Tibial artery (tissue), 4 donors: ENCODE measurements at places on chromosomes 6 and 20.

GRCh38 chr6:151285122-151285521 is 45.4 kb downstream of the AKAP12 start:
- no peak for DNase-seq

- DNase-seq, result no peak
These were observed 80.0 kb downstream of the EPB41L2 start for GRCh38 chr6:130982941-130983456.

DNA sequence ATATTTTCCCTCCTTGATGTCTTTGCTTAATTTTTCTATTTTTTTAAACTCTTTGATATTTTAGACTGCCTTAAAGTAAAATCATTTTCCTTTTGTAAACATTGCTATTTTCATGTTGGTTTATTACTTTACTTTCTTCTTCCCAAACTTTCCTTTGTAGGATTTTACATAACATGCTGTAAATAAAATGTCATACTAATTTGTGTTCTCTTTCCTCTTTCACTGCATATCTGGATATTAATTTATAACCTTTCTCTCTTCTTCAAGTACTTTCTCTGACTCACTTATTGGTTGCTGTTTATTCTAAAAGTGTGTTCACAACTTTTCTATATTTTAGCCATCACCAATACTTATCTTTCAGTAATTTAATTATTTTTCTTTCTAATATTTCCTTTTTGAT is 9.3 kb upstream of the POM121L2 start:
- DNase-seq, result no peak

GRCh38 chr6:144297511-144298100 is 12.5 kb downstream of the UTRN start:
- no peak for DNase-seq

DNA sequence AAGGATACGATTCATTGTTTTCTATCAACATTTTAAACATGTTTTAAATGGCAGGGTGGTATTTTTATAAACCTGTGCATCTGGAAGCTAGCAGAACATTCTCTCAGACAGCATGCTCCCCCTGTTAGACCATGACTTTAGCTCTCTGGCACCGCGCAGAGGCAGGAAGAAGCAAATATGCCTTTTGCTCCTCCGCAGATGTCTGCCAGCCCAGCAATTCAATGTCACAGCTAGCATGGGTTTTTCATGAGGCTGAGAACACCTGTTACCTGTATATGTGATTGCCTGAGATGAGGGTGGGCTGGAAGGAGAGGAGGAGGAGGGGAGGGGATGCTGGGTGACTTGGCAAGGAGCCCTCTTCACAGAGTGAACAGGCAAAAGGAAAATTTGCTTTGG is 6.7 kb downstream of the MTCH1 start:
- no peak for DNase-seq

DNA sequence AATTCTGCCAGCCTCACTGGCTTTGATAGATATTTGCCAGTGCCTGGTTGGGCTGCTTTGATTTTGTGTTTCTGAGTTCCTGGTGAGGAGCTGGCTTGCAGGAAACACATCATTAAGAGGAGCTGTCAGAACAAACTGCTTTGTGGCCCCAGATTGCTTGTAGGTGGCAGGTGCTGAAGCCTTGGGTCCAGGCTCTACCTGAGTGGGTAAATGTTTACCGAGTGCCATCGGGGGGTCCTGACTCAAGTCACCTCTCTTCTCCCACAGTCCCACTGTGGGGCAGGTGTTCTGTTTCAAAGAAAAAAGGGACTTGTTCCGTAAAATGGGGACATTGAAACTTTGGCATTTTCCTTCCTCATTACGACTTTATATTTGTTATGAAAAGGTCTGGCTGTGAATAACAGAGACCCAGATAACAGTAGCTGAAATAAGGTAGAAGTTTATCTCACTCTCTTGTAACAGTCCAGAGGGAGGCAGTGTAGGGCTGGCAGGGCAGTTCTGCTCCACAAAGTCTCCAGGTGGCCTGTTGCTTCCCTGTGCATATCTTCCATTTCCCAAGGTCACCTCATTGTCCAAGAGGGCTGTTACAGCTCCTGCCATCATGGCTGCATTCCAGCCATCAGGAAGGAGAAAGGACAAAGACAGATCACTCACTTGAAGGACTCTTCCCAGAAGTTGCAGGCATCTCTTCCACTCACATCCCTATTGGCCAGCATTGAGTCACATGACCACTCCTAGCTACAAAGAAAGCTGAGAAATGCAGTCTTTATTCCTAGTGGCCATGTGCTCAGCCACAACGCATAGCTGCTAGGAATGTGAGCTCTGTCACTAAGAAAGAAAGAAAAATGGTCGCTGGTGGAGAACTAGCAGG is 149.9 kb upstream of the KCNG1 start:
- no peak for DNase-seq

DNA sequence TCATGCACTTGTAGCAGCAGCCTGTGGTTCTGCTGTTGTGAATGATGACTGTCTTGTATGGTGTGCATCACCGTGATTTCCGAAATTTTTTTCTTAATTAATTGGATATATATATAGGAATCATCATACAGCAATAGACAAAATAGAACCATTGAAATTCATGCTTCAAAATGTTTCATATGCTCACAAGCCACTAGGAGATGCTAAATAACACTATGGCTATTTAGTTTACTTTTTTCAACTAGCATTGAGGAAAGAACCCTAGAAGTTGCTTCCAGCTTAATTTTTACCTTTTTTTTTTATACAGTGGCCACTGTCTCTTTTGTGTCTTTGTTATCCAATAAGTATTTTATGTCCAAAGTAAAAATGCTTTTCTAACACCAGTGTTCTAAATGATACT is 485.4 kb downstream of the CDKAL1 start:
- DNase-seq, result no peak

DNA sequence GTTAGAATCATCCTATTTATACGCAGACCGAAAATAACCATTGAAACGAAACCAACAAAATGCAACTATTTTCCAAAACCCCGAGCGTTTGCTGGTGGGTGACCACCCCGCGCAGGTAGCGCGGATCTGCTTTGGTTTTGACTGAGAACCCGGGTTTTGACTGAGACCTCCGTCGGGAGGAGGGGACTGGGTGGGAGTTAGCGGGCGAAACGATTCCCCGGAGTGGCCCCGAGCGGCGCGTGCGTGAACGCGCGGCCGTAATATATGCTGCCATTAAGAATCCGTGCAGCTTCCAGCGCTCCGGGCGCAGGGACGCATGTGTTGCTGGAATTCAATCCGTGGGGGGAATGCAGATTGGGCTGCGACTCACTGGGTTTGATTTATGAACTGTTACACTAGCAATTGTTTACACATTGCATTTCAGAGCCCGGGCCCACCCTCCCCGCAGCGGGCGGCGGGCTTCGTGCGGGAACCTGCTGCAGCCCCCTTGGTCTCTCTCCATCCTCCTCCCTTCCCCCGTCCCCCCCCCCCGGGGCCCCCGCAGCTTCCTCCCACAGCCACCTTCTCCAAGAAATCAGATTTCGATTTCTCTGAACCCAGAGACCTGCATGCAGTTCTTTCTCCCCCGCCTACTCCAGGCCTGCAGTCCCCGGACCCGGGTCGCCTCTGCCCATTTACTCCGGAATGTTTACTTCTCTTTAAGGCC is 9.9 kb downstream of the NRN1 start:
- no peak for DNase-seq

- DNase-seq, result no peak
These were observed 60.6 kb downstream of the ADTRP start for GRCh38 chr6:11718031-11718430.

- DNase-seq, result no peak
These were observed 56.4 kb upstream of the PTGIS start for GRCh38 chr20:49624317-49624716.

GRCh38 chr6:7087491-7087979 is 20.2 kb upstream of the RREB1 start:
- no peak for DNase-seq

DNA sequence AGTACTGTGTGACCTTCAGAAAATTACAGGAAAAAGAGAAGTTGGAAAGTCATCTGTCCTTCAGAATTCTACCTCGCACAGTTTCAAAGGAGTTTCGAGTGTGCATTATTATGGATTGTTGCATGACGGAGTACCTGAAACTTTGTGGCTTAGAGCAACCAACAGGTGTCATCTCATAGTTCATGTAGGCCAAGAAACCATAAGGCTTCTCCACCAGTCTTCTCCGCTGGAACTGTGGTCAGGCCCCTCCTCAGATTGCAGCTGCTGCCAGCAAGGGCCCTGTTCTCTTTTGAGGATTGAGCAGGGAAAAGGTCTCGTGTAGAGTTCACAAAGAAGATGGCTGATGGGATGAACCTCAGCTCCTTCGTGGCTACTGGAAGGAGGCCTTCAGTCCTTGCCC is 151.2 kb upstream of the THBS2 start:
- no peak for DNase-seq

DNA sequence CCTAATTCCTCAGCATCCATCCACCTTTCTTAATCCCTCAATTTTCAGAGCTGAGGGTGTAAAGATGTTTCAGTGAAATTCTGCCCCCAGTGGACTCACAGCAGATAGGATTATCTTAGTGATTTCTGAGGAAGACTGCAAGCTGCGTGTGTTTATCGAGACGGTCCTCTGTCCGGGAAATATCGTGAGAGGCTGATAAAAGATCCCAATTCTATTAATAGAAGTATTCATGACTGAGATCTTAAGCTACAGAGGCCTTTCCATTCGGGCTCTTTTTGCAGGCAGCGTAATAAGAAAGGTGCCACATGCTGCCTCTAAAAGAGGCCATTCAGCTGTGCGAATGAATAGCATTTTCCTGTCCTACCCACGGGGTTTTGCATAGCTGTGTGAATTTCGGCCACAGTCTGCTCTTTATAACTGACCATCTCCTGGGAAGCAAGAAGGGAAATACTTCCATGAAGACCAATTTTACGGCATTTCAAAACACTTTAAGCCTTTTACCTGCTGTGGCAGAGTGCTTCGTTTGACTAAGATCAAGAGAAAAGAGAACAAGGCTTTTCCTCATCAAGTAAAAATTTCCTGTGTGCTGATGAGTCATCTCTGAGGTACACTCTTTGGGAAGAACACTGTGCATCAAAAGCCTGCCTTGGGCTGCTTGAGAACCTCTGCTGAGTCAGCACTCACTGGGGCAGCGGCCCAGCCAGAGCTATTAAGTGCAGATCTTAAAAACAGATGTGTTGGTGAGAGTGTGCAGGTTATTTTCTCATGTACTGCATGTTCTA is 208.8 kb downstream of the ARHGAP18 start:
- DNase-seq, result no peak
